ENCODE measurements at places on chromosomes 7 and 10.

- DNase-seq = no peak
Measured at GRCh38 chr10:49076741-49077521, 38.4 kb downstream of the VSTM4 start.

DNA sequence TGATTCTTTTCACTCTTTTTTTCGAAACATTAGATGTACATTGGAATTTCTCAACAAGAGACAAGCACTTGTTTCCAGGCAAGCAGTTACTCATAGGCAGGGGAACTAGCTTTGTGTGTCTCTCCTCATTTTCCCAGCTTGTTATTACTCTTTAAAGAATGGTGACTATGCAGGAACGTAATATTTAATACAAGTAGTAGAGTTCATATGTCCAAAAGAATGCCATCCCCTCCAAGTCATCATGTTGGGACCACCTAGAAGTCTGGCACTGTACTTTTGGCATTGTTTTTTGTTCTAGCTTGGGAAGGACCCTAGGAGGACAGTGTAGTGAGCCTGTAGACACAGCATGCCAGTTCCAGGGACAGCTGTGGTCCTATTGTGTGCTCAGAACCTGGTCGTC is 650.7 kb downstream of the INHBA start:
- DNase-seq = no peak

GRCh38 chr7:94908323-94909178 is 1.2 kb downstream of the PPP1R9A start:
- DNase-seq = no peak

DNA sequence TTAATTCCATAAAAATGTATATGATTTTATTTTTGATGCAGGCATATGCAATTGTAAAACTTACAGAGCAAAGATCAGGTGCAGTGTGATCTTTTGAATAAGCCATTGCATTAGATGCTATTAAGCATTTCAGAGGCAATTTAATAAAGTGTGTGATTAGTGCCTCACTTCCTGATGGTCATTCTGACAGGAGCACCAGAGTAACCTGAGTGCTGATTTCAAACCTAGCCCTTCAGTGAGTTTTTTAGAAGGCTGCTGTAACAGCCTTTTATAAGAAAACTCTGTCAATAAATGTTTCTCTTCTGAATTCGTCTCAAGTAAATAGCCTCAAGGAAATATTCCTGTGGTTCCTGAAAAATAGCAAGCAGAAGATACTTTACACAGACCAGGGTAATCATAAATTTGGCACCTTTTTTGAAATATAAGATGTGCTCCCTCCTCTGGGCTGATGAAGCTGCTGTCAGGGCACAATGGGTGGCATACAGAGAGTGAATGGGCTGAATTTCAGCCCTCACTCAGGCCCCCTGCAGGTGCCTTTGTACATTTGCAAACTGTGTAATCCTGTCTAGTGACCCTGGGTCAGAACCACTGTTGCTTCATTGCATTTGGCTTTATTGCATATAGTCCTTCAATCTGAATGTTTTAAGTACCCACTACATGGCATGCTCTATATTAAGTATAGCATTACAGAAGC is 193.7 kb upstream of the CSTF2T start:
- DNase-seq = no peak

DNA sequence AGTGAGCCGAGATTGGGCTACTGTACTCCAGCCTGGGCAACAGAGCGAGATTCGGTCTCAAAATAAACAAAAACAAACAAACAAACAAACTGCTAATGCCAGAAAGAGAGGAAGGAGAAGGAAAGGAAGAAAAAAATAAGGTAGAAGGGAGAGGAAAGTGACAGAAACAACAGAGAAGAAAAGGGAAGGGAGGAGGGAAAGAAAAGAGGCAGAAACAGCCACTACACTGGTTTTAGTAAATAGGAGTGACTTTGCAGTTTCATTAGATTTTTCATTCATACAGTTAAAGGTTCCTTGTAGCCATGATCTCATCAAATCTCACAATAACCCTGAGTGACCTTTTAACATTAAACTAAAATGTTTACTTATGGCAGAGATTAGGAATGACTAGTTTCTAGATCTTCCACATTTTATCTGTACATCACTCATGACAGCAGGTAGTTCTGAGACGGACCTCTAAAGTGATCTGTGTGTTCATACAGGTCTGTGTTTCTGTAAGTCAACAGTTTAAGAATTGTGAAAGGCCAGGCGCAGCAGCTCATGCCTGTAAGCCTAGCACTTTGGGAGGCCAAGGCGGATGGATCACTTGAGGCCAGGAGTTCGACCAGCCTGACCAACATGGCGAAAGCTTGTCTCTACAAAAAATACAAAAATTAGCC is 191.3 kb upstream of the KLF14 start:
- no peak for DNase-seq

- DNase-seq = no peak
Measured at GRCh38 chr7:125878988-125879387, 949.4 kb upstream of the POT1 start.

DNA sequence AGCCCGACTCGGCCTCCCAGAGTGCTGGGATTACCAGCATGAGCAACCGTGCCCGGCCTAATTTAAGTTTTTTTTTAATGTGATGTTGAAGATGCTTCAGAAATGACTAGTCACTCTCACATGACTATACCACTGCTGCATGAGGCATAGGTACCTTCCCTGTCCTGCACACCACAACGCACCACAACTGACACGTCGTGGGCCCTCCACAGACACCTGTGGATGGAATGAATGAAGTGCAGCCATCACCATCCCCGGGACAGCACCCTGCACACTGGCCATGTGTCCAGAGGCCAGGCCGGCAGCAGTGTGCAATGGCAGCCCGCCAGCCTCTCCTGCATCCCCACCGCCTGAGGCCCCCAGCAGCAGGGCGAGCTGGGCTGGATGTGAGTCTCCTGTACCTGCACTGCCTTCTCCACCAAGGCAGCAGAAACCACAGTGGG is 55.1 kb downstream of the VOPP1 start:
- DNase-seq = no peak

GRCh38 chr7:96418581-96418980 is 96.7 kb upstream of the SLC25A13 start:
- no peak for DNase-seq

- no peak for DNase-seq
Measured at GRCh38 chr7:138477081-138477578, 17.1 kb downstream of the TRIM24 start.

DNA sequence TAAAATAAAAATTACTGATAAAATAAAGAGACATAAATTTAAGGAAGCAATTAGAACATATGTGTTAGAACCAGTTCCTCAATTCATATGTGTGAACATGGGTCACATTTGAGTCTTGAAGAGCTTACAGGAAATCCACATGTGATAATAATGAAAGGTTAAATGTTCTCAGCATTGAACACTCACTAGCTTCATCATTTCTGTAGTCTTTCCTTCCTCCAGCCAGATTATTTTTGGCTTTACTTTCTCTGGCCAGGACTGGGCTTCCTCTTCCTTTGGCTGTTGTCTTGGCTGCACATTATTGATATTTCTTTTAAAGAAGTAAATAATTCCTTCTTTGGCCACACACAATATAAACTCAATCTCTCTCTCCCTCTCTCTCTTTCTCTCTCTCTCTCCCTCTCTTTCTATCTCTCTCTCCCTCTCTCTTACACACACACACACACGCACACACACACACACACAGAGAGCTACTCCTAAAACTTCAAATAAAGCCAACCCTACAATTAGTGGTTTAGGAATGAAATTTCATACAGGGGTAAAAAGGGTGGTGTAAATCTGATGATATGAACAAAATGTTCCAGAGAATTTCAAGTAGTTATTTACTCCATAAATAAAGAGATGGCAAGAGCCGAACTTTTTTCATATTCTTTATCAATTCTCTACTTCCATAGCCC is 171.2 kb downstream of the REEP3 start:
- DNase-seq = no peak

DNA sequence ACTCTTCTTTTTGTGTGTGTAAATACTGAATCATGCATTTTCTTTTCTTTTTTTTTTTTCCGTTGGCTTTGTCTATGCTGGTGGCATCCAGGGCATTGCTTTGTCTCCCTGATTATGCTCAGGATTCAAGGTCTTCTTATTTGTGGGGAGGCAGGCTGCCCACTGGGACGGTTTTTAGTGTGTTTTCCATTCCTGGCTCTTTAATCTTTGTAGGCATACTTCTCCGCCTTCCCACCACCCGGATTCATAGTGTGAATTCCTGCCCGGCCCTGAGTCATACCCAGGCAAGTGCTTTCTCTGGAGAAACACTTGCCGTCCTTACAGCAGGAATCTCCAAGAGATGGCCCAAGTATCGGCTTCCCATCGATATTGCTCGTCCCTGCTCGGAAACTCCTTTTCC is 5.2 kb downstream of the ZNF655 start:
- no peak for DNase-seq

DNA sequence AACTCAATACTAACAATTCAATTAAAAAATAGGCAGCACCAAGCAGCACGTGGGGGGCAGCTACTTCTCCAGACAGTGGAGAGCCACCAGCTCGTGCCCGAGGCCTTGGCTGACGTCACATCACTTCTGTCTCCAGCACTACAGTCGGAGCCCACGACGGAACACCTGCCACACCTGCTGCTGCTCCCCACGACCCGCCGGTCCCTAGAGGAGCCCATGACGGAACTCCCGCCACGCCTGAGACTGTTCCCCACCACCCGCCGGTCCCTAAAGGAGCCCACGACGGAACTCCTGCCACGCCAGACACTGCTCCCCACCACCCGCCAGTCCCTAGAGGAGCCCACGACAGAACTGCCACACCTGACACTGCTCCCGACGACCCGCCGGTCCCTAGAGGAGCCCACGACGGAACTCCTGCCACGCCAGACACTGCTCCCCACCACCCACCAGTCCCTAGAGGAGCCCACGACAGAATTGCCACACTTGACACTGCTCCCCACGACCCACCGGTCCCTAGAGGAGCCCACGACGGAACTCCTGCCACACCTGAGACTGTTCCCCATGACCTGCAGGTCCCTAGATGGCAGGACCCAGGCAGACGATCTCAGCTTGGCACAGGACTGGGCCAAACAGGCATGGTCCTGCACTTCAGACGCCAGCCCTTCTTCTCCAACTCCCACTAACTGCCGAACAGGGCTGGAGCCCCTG is 258.0 kb downstream of the ELFN1 start:
- DNase-seq = no peak

DNA sequence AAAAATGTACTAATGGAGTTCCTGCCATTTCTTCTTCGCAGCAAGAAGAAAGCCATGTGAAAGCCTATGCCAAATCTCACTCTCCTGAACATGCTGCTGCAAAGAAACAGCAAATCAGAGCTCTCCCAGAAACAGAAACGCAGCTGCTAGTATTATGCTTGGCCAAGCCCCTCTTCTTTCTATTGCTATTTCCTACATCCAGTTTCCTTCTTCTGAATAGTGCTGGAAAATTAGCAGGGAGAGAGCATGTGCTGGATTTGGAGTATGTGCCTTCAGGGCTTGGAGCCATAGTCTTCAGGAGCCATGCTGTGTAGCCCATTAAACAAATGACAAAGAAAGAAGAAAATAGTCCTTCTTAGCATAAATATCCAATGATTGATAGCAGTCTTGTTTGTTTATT is 852.0 kb upstream of the PHF14 start:
- DNase-seq = no peak

All from CD4-positive, alpha-beta T cell treated with Interleukin-10 for 1 hour (primary cell).